ENCODE measurements at places on chromosomes 6 and 20.

DNA sequence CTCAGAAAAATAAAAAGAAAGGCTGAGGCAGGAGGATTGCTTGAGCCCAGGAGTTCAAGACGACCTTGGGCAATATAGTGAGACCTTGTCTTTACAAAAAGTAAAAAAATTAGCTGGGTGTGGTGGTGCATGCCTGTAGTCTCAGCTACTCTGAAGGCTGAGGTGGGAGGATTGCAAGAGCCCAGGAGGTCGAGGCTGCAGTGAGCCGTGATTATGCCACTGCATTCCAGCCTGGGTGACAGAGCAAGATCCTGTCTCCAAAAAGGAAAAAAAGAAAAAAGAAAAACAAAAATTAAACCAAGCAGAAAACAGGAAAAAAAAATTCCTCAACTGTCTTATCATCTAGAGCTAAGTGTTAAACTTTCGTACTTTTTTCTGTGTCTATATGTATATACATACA, 12.4 kb upstream of the SRSF3 start:
- DNase-seq, result no peak

DNA sequence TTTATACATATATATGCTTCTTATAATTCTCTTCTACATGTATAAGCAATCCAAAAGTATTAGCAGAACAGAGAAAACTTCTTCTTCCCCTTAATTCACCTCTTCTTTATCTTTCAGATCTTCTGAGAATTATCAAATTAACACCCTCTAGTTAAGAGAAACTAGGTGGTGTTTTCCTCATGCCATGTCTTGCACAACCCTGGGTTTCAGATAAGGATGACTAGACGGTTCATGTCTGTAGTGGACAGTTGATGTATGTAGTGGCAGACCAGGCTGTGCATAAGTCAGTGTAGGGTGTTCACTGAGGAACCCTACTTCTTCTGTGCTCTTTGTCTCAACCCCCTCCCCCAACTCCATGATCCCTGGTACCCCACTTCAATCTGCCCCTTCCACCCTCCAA, 187.3 kb downstream of the SAMD5 start:
- no peak for DNase-seq

DNA sequence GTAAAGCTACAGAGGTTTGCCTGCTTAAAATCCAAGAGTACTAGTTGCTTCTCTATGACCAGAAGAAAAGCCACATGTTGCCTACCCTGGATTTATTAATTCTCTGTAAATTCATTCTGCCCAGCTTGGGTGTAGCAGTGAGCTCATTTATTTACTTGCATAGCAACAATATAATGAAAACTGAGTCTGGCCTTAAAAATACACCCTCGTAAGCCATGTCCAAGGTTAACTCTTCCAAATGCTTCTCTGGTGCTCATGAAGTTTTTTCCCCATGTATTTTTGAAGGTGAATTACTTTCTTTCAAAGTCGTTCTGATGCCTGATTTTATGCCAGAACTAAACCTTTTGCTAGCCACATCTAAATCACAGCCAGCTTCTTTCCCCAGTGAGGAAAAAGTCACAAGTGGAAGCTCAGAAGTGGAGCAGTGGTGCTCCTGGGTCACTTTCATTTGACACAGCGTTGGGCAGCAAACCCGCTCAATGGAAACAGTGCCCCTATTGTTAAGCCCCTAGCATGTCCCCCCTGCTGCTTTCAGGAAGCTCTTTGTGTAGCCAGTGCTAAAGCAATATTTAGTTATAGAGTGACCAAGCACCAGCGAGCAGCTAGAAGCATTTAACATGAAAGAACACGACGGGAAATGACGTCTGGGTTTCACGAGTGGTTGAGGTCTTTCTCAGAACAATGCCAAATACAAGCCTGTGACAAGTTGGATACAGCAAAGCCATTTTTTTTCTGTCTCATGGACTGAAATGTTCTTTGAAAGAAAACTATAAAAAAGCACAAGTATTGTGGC, 29.8 kb downstream of the NEDD9 start:
- DNase-seq, result no peak

- no peak for DNase-seq
Observed at GRCh38 chr6:31172973-31173384, 2.5 kb upstream of the POU5F1 start.

Measured in fibroblast of upper back skin (primary cell).